ENCODE measurements at places on chromosomes 3 and 15. TPM values are rescaled to one million over a fixed set of nuclear protein-coding genes. Genes with fewer than 3 reads are reported as not detected.

The ITGA11 gene
- total RNA-seq: 7.9 TPM

The SLITRK3 gene
- total RNA-seq: 0.33 TPM

The MYNN gene
- total RNA-seq: 16.0 TPM

The FAM43A gene
- total RNA-seq: 10.1 TPM

The DPH6 gene
- total RNA-seq: 25.2 TPM

The RBSN gene
- total RNA-seq: 29.6 TPM

The SERPINI1 gene
- 4.3 TPM for total RNA-seq

The UPK1B gene
- total RNA-seq: not detected

GRCh38 chr3:128922804-128923459 lies 43.5 kb downstream of the ACAD9 start:
- no peak overlapping the region for H3K27ac ChIP-seq
- no peak for DNase-seq
- H3K36me3 ChIP-seq: no peaks in the 10 kb centered on the region
- no peaks in the 10 kb centered on the region for H3K4me1 ChIP-seq
- no peaks in the 10 kb centered on the region for H3K27me3 ChIP-seq

GRCh38 chr3:135779590-135780235 lies 185.8 kb upstream of the PPP2R3A start:
- no peaks in the 10 kb centered on the region for H3K27me3 ChIP-seq
- H3K36me3 ChIP-seq: no peaks in the 10 kb centered on the region
- H3K27ac ChIP-seq: no peak overlapping the region
- no peak overlapping the region for H3K4me3 ChIP-seq
- DNase-seq: no peak

- DNase-seq: no peak
- peak overlapping the region; percentile 71 for H3K27ac ChIP-seq
- H3K4me3 ChIP-seq: peak overlapping the region; percentile 8
- no peaks in the 10 kb centered on the region for H3K36me3 ChIP-seq
- H3K27me3 ChIP-seq: no peaks in the 10 kb centered on the region
- peaks cover 16% of the 10 kb centered on the region for H3K4me1 ChIP-seq
These were observed 58.4 kb downstream of the IQSEC1 start for GRCh38 chr3:13014755-13015285.

GRCh38 chr15:64503640-64504039 lies 43.3 kb downstream of the ZNF609 start:
- H3K4me3 ChIP-seq: no peak overlapping the region
- no peaks in the 10 kb centered on the region for H3K36me3 ChIP-seq
- peaks cover 10% of the 10 kb centered on the region for H3K4me1 ChIP-seq
- DNase-seq: no peak
- H3K27me3 ChIP-seq: no peaks in the 10 kb centered on the region

DNA sequence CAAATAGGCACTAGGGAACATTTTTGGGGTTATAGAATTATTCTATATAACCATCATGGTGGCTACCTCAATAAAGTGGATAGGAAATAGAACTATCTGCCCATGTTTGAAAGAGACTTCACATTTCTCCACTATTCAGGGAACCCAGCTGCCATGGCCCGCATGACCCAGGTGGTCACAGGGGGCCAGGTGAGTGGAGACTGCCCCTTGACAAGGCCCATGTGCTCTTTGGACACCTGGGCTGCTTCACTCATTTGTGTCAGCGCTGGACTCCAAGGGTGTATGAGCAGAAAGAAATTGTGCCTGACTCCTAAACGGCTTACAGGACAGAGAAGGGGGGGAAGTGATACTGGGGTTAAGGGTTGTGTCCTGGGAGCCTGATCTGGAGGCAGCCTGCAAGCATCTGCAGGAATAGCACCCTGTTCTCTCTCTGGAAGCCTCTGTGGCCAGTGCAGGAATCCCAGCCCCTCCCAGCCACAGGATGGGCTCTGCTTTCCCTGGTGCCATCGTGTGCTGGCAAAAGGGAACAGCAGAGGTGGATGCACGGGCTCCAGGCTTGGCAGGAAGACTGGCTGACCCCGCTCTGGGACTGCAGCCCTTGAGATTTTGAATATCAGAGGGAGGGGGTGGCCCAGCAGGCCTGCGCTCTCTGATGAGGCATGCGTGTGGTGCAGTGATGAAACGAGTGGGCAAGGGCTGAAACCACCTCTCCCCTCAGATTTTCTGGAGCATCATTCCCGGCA lies 9.1 kb upstream of the C3orf22 start:
- H3K4me3 ChIP-seq: no peak overlapping the region
- DNase-seq: peak; percentile 11
- no peaks in the 10 kb centered on the region for H3K36me3 ChIP-seq
- no peaks in the 10 kb centered on the region for H3K27me3 ChIP-seq
- no peak overlapping the region for H3K27ac ChIP-seq

DNA sequence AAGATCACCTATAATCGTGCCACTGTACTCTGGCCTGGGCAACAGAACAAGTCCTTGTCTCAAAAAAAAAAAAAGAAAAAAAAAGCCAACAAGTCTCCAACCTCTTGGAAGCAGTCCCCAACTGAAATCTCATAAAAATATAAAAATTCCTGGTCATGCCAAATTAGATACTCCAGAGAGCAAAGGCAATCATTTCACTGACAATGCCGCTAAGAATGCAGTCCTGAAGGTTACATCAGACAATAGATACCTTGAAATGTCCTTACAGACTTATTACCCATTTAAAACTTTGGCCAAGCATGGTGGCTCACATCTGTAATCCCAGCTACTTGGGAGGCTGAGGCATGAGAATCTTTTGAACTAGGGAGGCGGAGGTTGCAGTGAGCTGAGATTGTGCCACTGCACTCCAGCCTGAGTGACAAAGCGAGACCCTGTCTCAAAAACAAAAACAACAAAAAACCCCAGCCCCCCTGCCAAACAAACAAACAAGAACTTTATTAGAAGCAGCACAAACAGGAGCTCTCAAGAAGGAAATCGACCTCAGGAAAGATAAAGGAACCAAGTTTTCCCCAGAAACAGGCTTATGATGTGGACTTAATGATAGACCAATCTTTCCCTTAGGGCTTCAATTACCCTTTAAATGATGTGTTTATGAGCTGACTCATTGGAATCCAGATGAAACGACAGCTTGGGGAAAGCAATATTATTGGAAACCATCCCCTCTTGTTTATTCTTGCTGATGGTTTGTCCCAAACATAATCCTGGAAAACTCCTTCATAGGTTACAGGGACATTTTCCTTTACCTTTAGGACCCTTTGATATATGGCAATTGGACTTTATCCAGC lies 53.1 kb upstream of the XCR1 start:
- H3K27ac ChIP-seq: no peak overlapping the region
- H3K4me3 ChIP-seq: no peak overlapping the region
- H3K27me3 ChIP-seq: no peaks in the 10 kb centered on the region
- DNase-seq: no peak
- H3K36me3 ChIP-seq: no peaks in the 10 kb centered on the region

DNA sequence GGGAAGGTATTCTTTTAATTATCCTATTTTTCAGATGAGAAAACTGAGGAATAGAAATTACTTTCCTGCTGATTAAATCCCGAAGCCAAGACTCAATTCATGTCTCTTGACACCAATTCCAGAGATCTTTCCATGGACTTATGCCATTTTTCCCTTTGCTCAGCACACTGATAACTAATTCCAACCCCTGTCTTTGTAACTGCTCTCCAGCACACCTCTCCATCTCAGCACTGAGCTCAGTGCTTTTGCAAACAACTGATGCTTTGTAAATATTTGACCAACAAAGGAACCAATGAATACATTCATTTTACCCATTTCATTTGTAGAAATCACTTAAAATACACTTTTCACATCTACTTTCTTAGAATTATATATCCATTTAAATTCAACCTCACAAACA lies 249.1 kb downstream of the IL5RA start:
- H3K27me3 ChIP-seq: no peaks in the 10 kb centered on the region
- no peak overlapping the region for H3K27ac ChIP-seq
- DNase-seq: no peak
- no peaks in the 10 kb centered on the region for H3K36me3 ChIP-seq
- no peak overlapping the region for H3K4me3 ChIP-seq
